ENCODE measurements at places on chromosomes 3 and 15.

GRCh38 chr15:101526021-101526420, 36.5 kb upstream of the PCSK6 start:
- DNase-seq, result no peak

GRCh38 chr3:116253511-116253910, 191.8 kb downstream of the LSAMP start:
- DNase-seq, result no peak

DNA sequence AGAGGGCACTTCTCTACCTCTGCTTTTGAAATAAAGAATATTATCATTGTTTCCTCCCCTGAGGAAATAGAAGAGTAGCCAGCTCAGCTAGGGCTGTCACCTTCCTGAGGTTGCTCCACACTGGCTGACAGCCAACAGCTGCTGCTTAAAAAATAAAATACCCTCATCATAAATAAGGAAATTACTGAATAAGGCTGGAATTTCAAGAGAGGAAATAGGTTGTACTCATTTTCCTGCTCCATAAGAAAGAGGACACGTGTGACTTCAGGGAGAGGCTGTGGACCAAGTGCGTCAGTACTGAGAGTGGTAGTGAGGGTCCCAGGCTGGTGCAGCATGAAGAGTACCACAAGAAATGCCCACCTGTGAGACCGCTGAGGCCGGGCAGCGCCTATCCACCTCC, 8.1 kb upstream of the C2CD4B start:
- DNase-seq, result no peak

DNA sequence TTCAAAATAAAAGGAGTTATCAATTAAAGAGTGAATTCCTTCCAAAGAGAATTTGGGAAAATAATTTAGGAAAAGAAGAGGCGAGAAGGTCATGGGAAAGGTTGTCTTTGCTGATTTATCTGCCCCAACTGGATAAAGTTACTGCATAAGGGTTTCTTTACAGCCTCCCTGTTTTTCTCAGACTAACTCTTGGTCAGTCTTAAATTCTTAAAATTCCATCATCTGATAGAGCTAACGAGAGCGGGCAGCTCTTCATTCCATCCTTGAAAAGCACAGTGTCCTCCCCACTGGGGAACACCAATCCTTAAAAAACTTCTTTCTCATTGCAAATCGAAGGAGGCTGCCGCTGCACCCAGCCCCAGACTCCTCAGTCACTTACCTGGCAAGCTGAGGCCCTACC, 107.2 kb downstream of the PGPEP1L start:
- DNase-seq, result peak; percentile 70

DNA sequence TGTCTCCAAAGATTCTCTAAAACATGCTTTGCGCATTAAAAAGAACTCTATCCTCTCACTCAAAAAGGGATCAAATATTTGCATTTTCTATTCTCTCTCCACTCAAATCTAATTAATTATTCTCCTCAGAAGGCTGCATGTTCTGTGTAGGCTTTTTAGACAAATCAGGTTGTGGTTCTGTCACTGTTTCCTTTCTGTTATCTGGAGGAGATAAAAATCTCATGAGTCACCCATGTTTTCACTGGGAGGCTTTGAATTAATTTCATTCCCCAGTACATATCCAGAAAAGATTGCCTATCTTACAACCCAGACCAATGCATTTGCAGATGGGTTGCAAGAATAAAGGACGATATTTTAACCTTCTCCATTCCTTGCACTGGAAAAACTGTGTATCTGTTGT, 446.5 kb downstream of the GRM7 start:
- DNase-seq, result no peak

DNA sequence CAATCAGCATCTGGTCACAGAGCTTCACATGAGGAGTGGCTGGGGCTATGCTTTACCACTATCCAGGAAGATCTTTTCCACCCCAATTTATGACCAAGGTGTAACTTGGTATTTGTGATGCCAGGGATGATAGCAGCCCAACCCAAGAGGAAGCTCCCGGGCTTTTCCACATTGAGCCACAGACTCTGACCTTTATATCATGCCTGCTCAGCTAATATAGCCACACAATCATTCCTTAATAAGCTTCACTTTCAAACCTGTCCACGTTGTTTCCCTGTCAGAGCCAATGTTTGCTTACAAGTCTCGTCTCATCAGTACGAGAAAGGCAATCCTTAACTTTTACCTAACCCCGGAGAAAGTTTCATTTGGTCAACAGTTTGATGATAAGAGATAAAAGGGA, 330.9 kb downstream of the SHQ1 start:
- no peak for DNase-seq

DNA sequence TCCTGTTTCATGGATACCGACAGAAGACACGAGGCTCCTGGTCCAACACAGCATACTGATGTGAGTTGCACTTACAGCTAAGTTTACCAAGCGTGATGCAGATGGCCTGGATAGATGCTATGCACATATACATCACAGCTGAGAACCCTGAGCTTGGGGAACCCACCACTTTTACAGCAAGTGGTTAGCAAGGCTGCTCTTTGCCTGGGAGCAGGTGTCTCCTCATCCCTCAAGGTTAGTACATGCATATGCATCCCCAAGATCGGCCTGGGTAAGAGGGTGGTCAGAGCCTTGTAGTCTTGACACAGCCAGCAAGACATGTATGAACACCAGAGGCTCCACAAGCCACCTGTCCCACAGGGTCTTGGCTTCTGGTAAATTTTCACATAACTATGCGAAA, 28.3 kb downstream of the LRRC2 start:
- no peak for DNase-seq

GRCh38 chr3:10910367-10910766, 82.2 kb upstream of the SLC6A1 start:
- no peak for DNase-seq

GRCh38 chr15:29925227-29926082, 103.2 kb upstream of the TJP1 start:
- DNase-seq, result peak; percentile 80

- DNase-seq, result no peak
Measured at GRCh38 chr3:183044547-183045229, 54.6 kb downstream of the MCCC1 start.

GRCh38 chr3:158768361-158768787, 33.5 kb upstream of the MFSD1 start:
- peak; percentile 78 for DNase-seq

- DNase-seq, result peak; percentile 79
Measured at GRCh38 chr3:30658328-30659052, 52.1 kb downstream of the TGFBR2 start.

All from IMR-90 (cell line).